Panc1 (cell line): ENCODE measurements at places on chromosomes 12 and 14.

- no peak for DNase-seq
Measured at GRCh38 chr14:38056270-38056669, 151.4 kb upstream of the SSTR1 start.

- DNase-seq = no peak
Measured at GRCh38 chr12:93318720-93319522, 58.8 kb upstream of the NUDT4 start.

GRCh38 chr12:28988325-28988704, 160.8 kb upstream of the FAR2 start:
- DNase-seq = no peak

DNA sequence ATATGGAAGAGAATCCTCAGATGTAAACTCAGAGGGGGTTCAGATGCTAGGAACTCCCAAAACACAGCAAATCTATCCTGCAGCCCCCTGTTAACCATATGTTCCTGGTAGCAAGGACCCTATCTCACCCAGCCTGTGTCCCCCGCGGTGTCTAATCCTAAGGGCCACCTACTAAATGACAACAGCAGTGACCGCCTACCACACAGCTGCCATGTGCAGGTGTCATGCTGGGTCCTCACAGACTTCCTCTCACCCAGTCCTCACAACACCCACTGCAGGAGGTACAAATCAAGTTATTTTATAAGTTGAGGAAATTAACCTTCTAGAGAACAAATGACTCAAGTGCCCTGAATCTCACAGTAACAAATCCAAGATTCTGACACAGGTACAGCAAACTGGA, 73.9 kb downstream of the ITPK1 start:
- no peak for DNase-seq
